ENCODE measurements at places on chromosomes 11 and 22. TPM values are rescaled to one million over a fixed set of nuclear protein-coding genes. Genes with fewer than 3 reads are reported as not detected.

DNA sequence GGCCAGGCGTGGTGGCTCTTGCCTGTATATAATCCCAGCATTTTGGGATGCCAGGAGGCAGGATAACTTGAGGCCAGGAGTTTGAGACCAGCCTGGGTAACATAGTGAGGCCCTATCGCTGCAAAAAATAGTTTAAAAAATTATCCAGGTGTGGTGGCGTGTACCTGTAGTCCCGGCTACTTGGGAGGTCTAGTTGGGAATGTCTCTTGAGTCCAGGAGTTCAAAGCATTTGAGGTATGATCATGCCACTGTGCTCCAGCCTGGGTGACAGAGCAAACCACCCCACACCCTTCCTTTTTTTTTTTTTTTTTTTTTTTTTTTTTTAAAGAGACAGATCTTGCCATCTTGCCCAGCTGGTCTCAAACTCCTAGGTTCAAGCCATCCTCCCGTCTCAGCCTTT lies 16.8 kb downstream of the CBL start:
- no peak for DNase-seq

- no peak for DNase-seq
These were observed 229.9 kb upstream of the ANO5 start for GRCh38 chr11:21963013-21963412.

- no peak for DNase-seq
These were observed 40.4 kb downstream of the ACER3 start for GRCh38 chr11:76901144-76901543.

DNA sequence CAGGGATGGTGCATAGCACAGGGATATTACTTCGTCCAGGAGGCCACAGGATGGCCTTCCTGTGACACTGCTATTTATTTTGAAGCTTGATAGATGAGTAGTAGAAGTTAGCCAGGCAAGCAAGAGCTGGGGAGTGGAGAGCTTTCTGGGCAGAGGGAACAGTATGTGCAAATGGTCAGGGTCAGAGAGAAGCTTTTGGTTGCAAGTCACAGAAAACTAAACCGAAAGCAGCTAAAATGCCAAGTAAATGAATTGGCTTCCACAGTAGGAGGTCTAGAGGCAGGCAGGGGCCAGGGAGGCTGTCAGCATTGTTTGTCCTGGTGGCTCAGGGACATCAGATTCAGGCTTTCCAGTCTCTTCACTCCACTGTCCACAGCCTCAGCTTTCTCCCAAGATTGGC lies 247.5 kb downstream of the GRIK4 start:
- DNase-seq, result no peak

DNA sequence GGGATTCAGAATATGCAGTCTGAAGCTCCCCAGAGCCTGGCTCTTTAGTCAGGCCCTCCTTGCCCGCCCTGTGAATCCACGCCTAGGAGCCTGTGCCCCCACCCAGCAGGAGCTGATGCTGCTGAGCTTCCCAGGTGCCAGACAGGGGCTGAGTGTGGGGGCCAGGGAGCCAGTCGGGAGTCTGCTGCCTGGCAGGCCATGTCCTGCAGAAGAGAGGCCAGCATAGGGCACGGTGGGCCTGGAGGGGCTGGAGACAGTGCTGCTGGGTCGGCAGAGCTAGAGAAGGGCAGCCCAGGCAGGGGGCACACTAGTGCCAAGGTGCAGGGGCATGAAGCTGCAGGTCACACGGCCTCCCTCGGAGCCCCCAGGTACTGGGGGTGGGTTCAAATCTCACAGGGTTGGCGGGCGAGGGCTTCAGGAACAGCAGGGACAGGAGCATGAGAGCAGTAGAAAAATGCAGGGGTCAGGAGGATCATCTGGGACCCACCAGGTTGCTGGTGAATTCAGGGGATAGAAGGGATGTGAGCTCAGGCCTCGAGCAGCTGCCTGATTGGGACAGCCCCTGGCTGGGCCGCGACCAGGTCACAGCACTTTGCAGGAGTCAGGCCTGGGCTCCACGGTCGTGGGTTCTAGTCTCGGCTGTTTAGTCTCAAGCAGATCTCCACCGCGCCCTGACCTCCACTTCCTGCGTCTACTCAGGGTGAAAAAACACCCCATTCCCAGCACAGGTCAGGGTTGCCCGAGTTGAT lies 4.1 kb upstream of the SEPTIN5 start:
- DNase-seq, result no peak

Gene MFRP
- total RNA-seq, result not detected

DNA sequence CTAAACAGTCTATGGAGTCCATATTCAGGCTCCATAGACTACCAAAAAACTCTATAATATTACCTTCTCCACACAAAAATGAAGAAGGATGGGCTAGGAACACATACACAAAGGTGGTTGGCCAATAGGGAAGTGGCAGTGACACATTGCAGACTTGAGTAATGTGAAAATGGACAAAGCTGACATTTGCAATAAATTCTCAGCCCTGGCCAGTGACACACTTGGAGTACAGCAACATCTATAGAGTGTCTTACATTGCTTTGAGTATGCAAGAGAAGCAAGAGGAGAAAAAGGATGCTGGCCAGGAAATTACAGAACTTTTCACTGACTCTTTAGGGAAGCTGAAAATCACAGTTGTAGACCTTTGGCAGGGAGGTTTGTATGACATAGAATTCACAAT lies 7.3 kb upstream of the OR52W1 start:
- DNase-seq, result no peak

Gene CXCR5
- not detected for total RNA-seq

Gene APOA5
- total RNA-seq, result not detected

Gene TCIRG1
- 118 TPM for total RNA-seq

Gene BIK
- total RNA-seq, result not detected
